ENCODE measurements at places on chromosomes 16 and 17. TPM values are rescaled to one million over a fixed set of nuclear protein-coding genes. Genes with fewer than 3 reads are reported as not detected.

GRCh38 chr17:55903028-55903690, 152.3 kb downstream of the PCTP start:
- DNase-seq, result no peak

DNA sequence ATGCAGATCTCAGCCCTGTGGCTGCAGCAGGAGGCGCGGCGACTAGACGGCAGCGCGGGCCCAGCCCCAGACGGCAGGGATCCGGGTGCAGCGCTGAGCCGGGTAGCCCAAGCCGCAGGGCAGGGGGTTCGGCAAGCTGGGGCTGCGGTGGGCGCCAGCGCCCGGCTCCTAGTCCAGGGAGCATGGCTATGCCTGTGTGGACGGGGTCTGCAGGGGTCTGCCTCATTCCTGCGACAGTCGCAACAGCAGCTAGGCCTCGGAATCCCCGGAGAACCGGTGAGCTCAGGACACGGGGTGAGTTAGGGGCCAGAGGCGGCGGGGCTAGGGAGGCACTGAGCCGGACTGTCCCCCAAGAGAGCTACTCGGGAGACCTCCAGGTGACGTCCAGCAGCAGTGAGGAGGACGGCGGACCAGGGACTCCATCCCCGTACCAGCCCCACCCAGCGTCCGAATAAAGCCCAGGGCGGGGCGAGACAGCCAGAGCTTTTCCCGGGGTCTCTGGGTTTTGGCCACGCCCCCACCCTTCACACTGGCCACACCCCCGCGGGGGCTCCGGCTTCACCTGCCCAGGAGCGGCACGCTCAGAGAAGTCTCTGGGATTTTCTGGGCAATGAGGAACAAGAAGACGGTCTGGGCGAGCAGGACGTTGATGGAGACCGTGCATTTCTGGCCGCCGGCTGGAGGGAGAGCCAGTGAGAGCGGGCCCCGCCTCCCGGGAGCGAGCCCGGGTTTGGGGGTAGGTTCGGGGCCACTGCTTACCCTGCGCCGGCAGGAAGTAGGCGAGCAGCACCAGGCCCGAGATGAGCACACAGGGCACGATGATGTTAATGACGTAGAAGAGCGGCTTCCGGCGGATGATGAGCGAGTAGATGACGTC, 1.1 kb downstream of the C17orf107 start:
- no peak for DNase-seq

- no peak for DNase-seq
Observed at GRCh38 chr16:87895641-87896141, 26.4 kb upstream of the SLC7A5 start.

GRCh38 chr17:27348196-27348595, 54.3 kb downstream of the WSB1 start:
- peak; percentile 61 for DNase-seq

- no peak for DNase-seq
Observed at GRCh38 chr17:41692722-41693521, 4.2 kb downstream of the EIF1 start.

The CHST4 gene
- polyA plus RNA-seq, result not detected

DNA sequence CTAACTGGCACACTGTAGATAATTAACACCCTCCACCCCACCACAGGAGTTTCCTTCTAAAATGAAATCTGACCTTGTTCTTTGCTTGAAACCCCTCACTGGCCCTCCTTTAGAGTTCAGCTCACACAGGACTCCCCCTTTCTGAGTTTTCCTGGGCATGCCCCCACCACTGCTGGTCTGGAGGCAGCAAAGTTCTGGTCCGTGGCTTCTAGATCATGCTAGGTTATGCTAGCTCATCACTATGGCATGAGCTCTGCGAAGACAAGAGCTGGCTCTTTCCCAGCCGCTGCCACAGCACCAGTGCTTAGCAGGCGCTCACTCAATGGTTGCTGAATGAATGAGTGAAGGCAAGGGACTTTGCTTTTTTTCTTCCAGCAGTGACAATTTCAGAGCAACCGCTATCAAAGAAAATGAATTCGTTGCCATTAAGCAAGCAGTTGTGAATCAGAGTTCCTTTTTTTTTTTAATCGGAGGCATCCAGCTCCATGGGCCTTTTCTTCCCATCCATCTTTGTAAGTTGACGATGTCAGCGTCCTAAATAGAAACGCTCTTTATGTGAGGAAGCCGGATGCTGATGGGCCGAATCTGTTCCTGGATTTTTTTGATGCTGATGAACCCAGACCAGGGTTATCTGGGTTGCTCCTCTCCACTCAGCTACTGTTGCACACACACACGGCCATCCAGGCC, 80.8 kb upstream of the NOL11 start:
- no peak for DNase-seq

DNA sequence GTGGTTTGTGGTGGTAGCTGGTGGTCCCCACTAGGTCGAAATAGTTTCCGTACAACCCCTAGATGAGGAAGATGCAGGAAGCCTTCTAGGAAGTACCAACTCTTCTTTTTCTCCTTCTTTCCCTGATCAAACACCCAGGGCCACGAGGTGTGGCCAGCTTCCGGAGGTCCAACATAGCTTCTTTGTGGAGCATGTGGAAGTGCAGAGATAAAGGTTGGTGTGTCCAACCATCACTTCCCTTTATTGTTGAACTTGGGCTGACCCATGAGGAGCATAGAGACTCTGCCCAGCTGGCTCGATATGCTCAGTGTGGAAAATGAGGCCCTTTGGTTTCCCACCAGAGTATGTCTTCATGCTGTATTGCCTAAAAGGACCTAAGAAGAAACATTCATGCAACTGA, 6.3 kb upstream of the RGS9 start:
- no peak for DNase-seq

- peak; percentile 94 for DNase-seq
Observed at GRCh38 chr17:44587339-44587738, 30.1 kb downstream of the FZD2 start.

The TBC1D3D gene
- not detected for polyA plus RNA-seq

GRCh38 chr17:30831663-30832437, at the start of gene ATAD5:
Gene ATAD5 (plus strand): TSS chr17:30831966. CDS start chr17:30832348, 382 bp downstream.
- DNase-seq, result peak; percentile 92

The FZD2 gene
- polyA plus RNA-seq, result 14.0 TPM

The SLC16A6 gene
- polyA plus RNA-seq, result 0.60 TPM

The HS3ST3B1 gene
- not detected for polyA plus RNA-seq

DNA sequence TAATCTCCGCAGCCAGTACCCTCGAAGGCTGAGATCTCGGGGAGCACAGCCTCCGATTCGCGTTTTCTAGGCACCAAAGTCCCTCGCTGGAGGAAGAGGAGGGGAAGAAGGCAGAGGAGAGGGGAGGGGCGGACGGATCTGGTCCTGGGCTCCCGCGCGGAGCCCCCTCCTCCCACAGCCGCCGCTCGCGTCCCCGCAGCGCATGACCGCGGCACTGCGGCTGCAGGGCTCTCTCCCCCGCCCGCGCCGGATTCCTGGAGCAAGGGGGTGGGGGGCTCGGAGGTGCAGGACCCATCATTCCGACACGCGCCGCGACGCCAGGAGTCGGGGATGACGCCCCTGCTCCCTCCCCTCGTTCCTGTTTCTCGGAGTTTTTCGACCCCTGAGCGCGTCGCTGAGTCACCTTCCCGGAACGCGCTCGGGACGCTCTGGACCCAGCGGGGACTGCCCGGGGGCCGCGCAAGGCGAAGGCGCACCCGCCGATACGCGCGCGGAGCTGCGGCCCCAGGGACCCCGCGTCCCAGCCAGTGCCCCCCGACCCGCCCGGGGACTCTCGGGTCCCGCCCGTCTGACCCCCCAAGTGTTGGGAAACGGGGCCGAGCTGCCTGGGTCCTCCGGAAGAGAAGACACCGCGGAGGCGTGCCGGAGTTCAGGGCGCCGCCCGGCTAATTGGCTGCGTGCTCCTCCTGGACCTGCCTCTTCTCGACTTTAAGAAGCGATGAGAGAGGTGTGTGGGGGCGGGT, 1.4 kb upstream of the SPHK1 start:
- peak; percentile 74 for DNase-seq

All from endothelial cell of umbilical vein (primary cell).